ENCODE measurements at places on chromosomes 11 and 22. TPM values are rescaled to one million over a fixed set of nuclear protein-coding genes. Genes with fewer than 3 reads are reported as not detected.

Gene MTA2
- total RNA-seq, result 241 TPM

Gene OR52N4
- total RNA-seq, result 2.4 TPM

Gene LIPT2
- total RNA-seq, result 4.3 TPM

Gene NRXN2
- total RNA-seq, result 0.55 TPM

Gene KIF18A
- total RNA-seq, result 26.6 TPM

Gene LINC01488
- total RNA-seq, result not detected

Gene CRYBB3
- 0.30 TPM for total RNA-seq

Gene MUC2
- not detected for total RNA-seq

DNA sequence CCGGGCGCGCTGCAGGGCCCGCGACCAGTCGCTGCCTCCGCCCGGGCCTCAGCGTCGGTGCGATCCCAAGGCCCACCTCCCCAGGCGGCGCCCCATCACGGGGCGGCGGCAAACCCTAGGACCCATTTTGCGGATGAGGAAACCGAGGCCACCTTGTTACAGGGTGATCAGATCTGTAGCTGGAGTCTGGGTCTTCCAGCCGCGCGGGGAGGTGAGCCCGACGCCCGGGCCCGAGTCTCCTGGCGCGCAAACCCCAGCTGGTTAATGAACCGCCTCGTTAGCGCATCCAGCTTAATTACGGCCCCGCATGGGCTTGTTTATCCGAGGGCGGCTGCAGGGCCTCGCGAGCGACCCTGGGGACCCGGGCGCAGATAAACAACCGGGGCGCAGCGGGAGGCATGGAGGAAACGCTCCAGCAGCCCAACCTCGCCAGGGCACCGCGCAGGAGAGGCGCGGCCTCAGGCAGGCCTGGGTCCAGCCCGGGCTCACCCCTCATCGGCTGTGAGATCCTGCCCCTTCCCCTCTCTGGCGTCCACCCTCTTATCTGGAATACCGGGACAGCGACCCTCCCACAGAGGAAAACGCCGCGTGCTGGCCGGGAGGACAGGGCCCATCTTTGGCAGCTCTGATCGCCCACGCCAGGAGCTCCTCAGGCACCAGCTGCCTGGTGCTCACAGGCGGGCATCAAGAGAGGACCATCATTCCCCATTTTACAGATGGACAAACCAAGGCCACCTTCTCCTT lies 14.7 kb downstream of the OTUB1 start:
- no peak for DNase-seq

- DNase-seq, result no peak
Measured at GRCh38 chr11:240315-240714, 3.5 kb downstream of the PSMD13 start.

DNA sequence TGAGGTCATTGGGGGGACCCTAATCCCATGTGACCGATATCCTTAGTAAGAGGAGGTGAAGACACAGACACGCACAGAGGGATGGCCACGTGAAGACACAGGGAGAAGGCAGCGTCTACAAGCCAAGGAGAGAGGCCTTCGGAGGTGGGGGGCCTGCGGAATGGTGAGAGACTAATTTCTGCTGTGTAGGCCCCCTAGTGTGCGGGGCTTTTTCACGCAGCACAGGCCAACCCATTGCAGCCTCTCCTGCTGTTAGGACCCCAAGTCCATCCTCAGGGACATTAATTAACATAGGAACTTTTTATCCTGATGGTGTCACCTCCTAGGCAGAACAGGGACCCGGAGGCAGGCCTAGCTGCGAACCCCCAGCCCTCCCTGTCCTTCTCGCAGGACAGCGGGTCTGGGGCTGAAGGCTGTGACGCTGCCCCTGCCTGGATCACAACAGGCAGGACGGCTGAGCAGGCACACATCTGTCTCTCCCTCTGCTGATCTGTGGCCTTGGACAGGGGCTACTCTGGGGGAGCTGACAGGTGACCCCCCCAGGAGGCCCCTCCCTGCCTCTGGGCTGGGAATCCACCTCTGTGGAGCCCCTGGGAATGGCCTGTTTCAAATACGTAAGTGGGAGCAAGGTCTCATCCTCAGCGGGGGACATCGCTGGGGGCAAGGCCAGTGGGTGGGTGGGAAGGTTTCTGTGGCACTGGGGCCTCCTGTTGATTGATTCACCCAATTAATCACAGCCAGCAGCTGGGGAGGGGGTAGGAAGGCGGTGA lies 7.9 kb downstream of the ASCL2 start:
- no peak for DNase-seq

GRCh38 chr11:34891611-34892010 lies 24.6 kb downstream of the APIP start:
- no peak for DNase-seq

All from activated T-cell treated with anti-CD3 and anti-CD28 coated beads, Interleukin-2, amount 50 U/mL, for 72 hours (primary cell).